ENCODE measurements at places on chromosomes 7 and 10.

- DNase-seq = no peak
Observed at GRCh38 chr10:22783807-22784206, 69.4 kb upstream of the PIP4K2A start.

GRCh38 chr7:153193144-153193595, 433.6 kb downstream of the ACTR3B start:
- no peak for DNase-seq

GRCh38 chr10:34737772-34738169, 77.3 kb downstream of the PARD3 start:
- DNase-seq = no peak

DNA sequence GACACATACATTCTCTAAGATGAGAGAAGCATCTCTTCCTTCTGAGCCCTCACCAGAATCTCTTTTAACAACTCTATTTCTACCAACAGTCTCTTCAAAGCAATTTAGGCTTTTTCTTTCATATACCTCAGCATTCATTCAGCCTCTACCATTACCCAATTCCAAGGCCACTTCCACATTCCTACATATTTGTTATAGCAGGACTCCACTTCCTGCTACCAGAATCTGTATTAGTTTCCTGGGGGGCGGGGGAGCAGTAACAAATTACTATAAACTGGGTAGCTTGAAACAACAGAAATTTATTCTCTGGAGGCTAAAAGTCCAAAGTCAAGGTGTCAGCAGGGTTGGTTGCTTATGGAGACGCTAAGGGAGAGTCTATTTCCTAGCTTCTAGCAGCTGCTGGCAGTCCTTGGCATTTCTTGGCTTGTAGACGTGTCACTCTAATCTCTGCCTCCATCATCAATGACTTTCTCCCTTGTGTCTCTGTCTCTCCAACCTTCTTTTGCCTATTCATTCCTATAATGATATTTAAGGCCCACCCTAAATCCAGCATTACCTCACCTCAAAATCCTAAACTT, 7.4 kb downstream of the PRPS1L1 start:
- no peak for DNase-seq

DNA sequence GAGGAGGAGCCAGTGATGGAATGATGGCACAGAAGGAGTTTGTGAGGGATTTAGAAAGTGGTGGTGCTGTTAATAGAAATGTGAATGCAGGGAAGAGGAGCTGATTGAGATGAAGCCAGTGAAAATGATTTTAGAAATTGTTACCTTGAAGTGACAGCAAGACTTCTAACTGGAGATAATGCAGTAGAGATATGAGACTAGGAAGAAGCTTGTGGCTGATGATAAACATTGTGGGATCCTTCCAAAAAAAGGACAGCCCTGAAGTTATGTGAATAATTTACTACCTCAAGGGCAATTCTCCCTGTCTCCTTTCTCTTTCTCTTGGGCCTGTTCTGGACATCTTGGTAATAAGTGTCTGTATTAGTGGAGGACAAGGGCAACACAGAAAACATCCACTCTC, 138.6 kb downstream of the LSMEM1 start:
- DNase-seq = no peak

- DNase-seq = no peak
Observed at GRCh38 chr10:131775433-131775832, 125.4 kb upstream of the PPP2R2D start.

DNA sequence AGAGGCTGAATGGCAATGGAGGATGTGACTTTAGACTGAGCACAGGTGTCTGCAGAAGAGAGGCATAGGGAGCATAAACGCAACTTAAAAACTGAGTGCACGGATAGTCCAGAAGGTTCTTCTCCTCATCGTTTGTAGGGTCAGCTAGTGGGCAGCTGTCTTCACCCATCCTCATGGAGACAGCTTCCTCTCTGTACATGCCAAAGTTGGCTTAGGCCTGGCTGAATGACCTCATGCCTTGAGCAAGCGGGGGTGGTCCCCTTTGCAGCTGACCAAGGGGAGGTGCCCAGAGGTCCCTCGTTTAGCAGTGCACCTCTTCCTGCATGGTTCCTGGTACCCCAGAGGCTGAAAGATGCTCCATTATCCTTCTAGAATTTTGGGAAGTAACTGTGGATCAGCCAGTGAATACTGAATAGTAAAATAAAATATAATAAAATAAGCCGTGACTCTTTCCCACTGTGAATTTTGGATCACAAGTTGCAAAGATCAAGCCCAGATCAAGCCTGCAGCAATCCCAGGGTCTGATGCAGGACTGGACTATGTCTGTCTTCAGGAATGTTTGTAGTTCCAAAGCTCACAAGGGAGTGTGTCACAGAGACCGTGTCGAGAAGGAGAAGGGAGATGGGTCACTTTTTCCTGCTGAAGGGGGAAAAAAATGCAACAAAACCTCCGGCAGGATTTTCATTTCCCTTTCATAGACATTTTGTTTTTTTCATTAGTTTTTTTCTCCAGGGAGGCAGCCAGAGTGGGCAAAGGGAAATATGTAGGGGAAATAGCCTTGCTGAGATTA, 295.3 kb upstream of the MKI67 start:
- no peak for DNase-seq

DNA sequence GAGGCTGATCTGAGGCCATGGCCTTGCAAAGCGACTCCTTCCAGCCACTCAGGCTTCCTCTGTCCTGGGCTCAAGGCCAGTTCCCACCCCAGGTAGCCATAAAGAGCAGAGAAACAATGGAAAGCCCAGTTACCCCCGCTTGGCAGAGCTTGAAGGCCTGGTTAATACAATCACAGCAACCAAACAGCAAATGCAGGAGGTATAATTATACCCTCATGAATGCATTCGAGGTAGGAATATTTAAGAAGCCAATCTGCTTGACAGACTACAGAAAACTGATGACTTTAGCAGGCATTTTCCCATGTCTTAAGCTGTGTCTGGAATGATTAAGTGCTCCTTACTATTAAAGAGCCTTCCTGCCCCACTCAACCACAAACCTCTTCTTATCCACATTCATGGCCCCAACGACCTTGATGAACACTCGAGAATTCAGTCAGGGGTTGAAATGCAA, 114.1 kb upstream of the MACROH2A2 start:
- no peak for DNase-seq

- DNase-seq = no peak
Observed at GRCh38 chr10:78381107-78381506, 347.4 kb downstream of the RPS24 start.

GRCh38 chr10:122295451-122295809, 24.3 kb downstream of the BTBD16 start:
- no peak for DNase-seq

- DNase-seq = no peak
Observed at GRCh38 chr7:44673324-44673723, 66.9 kb downstream of the OGDH start.

DNA sequence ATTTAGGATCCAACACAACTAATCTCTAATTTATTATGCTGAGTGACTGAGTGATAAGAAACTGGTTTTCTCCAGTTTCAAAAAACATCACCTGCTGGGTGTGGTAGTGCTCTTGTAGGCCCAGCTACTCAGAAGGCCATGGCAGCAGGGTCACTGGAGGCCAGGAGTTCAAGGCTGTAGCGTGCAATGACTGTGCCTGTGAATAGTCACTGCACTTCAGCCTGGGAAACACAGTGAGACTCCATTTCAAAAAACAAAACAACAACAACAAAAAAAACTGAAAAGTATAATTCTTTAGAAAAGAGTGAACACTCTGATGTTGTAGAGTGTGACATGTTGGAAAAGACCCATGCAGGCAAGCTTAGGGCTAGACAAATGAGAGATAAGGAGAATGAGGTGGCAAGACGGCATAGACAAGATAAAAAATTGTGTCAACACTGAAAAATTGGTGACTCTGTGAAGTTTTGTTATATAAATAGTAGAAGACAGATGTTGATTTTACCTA, 150.1 kb upstream of the GPR22 start:
- DNase-seq = no peak

- no peak for DNase-seq
Observed at GRCh38 chr7:1259621-1260243, 27.1 kb downstream of the UNCX start.

- no peak for DNase-seq
Observed at GRCh38 chr10:101000915-101001658, 1.5 kb downstream of the LZTS2 start.

- DNase-seq = no peak
Observed at GRCh38 chr7:138477081-138477578, 17.1 kb downstream of the TRIM24 start.

DNA sequence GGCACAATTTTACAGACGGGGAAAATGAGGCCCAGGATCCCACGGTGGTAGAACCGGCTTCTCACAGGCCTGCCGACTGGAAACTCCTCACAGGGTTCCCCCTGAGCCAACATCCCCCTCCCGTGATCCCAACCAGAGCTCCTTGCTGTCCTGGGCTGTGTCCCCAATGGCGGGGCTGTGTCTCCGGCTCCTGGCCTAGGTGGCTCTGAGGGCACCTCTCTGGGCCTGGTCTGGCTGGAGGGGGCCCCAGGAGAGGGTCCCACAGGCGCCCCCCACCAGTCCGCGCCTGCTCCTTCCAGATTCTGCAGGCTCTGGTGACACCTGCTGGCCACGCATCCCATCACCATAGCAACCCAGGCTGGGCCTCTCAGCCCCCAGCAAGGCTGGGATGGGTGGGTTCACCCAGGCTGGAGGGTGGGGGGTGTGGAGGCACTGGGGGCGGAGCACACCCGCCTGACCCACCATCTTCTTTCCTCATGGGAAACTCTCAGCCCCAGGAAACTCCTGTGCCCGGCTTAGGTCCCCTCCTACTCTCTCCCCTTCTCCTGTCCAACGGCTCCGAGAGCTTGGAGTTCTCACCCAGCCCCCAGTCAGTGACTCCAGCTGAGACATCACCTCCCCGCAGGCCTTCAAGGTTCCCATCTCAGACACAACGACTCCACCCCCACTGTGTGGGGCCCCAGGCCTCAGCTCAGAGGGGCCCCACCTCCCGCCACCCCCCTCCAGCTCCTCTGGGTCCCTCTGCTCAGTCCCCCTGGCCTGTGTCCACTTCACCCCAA, 27.1 kb upstream of the TNRC18 start:
- no peak for DNase-seq

- DNase-seq = no peak
Observed at GRCh38 chr7:106057962-106058927, 53.9 kb downstream of the SYPL1 start.

DNA sequence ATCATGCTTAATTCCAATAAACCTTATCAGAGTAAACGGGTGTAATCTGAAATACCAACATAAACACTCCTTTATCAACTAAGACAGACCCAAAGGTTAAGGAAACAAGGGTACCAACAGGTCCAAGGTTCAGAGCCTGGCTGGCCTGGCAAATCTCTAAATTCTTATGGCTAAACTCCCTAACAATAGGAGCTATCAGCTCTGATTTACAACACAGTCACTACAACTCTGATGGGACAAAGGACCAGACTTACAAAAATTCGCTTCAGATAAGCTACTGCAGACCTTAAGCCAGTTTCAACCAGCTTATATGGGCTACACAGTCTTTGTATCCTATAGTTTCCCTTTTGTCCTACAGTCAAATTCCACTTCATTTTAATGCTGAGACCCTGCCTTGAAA, 381.9 kb downstream of the ZWINT start:
- DNase-seq = no peak

GRCh38 chr7:44845451-44845850, 2.4 kb downstream of the H2AZ2 start:
- no peak for DNase-seq

DNA sequence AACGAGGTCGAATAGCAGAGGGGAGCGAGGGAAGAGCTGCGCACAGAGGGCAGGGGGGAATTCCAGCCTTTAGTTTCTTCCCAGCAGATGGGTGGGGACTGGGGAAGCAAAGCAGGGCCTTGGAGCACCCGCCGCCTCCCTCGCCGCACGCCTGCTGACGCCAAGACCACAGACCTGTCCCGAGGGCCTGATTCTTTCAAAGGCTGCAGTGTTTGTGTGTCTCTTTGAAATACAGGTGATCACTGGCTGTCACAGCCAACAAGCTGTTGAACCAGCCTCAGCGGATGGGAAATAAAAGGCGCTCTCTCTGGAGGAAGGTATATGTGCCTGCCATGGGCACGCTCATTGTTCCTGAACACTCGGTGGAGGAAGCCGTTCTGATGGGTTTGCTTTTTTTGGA, 119.3 kb downstream of the FAM53B start:
- DNase-seq = no peak

- no peak for DNase-seq
Observed at GRCh38 chr10:86110156-86110786, 256.3 kb downstream of the GRID1 start.

- DNase-seq = no peak
Observed at GRCh38 chr7:80642871-80643270, 4.4 kb downstream of the CD36 start.

DNA sequence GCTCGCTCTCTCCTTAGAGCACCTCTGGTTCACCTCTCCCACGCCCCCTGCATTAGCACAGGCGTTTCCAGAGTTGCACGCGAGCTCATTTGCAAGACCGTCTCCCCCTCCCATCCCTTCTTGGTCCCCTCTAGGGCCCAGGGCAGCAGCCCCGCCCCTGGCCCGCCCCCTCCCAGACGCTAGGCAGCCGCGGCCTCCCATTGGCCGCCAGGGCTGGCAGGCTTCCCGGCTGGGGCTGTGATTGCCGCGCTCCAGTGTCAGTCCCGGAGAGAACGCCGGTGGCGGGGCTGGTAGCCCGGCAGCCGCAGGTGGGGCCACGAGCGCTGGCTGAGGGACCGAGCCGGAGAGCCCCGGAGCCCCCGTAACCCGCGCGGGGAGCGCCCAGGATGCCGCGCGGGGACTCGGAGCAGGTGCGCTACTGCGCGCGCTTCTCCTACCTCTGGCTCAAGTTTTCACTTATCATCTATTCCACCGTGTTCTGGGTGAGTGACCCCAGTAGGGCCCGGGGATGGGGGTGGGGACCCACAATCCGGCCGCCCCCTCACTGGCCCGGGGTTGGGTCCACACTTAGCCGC, at the start of gene TSPAN15:
Gene TSPAN15 (plus strand): TSS at position 257 of the 575 bp plus-strand sequence. CDS start 130 bp downstream, at position 387.
- no peak for DNase-seq

DNA sequence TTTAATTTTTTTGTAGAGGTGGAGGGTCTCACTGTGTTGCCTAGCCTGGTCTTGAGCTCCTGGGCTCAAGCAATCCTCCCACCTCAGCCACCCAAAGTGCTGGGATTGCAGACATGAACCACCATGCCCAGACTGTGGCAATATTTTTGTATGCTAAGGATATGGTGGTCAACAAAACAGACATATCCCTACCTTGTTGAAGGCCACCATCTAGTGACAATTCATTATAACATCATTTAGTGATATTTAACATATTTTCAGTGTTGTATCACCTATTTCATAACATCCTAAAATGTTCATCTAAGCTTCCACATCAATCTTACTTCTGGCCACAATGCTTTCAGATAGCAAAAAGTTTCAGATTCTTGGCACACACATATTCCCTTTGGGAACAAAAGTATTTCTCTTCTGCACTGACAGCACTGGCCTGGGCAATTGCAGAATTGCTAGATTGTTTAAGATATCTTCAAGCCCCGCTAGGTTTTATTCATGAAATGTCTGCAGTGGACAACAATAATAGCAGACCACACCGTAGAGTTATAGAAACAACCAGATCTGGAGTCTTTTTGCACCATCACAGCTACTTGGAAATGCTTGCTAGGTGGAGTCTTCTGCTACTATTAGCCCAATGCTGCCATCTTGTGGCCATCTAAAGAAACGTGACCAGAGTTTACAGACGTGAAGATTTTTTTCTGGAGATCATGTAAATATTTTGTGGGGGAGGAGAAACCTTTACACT, 58.4 kb downstream of the DNAJC12 start:
- no peak for DNase-seq

Data from keratinocyte (primary cell).